ENCODE measurements at places on chromosomes 3 and 15.

DNA sequence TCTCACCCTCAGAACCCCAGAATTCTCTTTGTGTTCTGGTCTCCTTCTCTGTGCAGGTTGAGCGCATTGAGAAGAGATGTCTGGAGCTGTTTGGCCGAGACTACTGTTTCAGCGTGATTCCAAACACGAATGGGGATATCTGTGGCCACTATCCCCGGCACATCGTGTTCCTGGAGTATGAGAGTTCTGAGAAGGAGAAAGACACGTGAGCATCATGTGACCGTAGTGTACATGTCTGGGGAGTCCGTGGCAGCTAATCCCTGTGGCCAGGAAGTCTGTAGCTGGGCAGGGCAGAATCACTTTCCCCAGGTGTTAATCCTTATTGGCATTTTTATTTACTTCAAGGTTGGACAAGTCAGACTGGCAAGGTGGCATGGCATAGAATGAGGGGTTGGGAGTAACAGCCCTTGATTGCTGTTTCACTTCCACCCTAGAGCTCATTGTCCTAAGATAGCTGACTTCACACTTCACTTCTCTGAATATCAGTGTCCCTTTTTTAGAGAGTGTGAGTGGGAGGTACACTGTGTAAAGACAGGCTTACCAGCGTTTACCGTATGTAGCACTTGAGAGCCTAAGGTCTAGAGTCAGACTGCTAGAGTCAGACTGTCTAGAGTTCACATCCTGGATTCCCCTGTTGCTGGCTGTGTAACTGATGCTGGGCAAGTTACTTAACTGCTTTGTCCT lies 4.4 kb downstream of the MTMR14 start:
- peak; percentile 38 for DNase-seq

DNA sequence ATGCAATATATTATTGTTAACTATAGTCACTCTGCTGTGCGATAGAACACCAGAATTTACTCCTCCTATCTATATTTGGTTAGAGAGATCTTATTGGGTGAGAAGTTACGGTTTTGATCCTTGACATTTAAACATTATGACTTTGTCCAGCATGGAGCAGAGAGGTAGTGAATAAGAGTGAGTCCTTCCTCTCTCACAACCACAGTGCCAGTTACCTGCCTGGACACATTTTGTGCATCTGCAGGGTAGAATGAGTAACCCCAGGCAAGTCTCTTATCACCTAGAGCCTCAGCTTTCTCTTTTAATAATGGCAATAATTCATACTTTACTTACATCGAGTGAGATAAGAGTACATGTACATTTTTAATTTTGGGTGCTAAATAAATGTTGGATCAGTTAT lies 24.1 kb downstream of the KAT2B start:
- no peak for DNase-seq

DNA sequence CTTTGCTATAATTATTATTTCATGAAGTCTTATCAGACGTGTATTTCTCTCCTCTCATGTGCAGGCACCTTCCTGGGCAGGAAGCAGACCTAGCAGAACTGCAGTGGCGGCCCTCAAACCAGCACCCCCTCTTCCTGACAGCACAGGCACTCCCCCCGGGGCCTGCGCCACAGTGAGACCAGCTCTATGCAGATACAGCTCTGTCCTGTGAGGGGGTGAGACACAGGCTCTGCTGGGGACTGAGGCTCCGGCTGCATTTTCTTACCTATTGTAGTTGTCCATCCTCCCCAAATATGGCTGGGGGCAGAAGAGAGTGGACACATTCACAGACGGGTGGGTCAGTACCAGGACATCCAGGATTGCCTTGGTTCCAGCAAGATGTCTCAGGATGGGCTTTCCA lies 5.0 kb downstream of the CISH start:
- no peak for DNase-seq

DNA sequence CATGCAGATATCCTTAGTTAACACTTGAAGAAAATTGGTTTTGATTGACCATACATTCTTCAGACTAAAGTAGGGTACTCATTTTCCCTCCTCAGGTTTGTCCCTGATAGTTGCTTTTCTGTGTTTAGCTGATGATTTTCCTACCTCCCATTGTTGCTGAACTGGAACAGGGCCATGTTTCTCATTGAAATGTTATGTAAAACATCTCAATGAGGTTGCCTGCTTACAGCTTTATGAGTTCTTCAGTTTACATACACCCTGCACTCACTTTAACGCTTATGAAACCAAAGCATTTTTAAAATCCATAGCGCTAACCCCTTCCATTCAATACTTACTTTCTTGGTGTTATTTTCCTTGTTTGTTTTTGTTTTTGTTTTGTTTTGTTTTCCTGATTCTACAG lies 61.9 kb downstream of the HMG20A start:
- DNase-seq = no peak

GRCh38 chr3:81888914-81889557 lies 127.6 kb upstream of the GBE1 start:
- no peak for DNase-seq

- no peak for DNase-seq
Observed at GRCh38 chr3:72154391-72155335, 369.7 kb upstream of the PROK2 start.

- DNase-seq = no peak
Observed at GRCh38 chr3:66466606-66467270, 34.1 kb downstream of the LRIG1 start.

DNA sequence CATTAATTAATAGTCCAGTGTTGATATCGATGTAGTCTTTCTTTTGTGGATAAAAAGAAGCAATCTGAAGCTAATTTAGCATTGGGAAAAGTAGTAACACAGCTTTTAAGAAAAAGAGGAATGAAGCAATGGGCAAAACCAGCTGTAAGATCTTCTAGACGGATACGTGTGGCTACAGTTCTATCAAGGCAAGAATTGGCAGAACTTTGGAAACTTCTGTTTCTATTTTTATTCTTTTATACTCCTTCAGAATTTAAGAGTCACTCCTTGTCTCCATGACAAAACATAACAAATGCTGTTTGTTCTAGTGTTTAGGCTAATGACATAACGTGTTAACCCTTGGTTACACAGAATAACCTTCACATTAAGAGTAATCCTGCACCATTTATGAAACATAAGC lies 289.2 kb downstream of the ROBO2 start:
- DNase-seq = no peak

DNA sequence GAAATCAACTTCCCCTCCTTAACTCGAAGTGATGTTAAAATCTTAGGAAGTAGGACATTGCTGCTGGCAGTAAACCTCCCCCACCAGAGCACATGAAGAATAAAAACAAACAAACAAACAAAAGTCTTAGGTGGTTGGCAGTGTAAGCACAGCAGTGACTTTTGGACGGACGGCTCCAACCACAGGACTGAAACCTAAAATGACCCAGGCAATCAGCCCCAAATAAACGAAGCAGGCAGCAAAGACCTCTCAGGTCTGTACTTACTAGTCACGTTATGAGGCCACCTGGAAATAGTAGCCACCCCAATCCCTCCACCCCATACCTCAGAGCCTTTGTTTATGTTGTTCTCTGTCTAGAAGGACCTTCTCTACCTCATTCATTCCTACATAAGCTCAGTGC lies 33.5 kb upstream of the HES1 start:
- DNase-seq = no peak

- peak; percentile 36 for DNase-seq
Observed at GRCh38 chr15:69798481-69799250, 299.1 kb downstream of the TLE3 start.

GRCh38 chr3:36520241-36521006 lies 140.1 kb downstream of the STAC start:
- no peak for DNase-seq

- no peak for DNase-seq
Observed at GRCh38 chr3:87076946-87077345, 86.0 kb upstream of the VGLL3 start.

GRCh38 chr15:80068578-80068977 lies 9.1 kb downstream of the ZFAND6 start:
- no peak for DNase-seq

DNA sequence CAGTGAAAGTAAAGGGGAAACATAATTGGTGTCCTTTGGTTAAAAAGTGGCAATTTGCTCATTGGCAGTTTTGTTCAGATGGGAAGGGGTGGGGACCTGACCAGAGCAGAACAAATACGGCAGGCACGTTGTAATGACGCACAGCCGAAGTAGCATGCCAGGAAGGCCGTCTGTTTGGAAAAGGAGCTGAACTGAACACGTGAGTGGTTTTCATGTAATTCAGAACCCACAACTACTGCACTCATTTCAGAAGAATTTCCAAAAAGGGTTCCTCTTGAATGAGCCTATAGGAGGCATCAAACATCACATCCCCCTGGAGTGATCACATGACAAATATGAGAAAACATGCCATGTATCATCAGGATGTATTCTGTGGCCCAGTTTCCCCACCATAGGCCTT lies 42.9 kb upstream of the LMCD1 start:
- DNase-seq = no peak

DNA sequence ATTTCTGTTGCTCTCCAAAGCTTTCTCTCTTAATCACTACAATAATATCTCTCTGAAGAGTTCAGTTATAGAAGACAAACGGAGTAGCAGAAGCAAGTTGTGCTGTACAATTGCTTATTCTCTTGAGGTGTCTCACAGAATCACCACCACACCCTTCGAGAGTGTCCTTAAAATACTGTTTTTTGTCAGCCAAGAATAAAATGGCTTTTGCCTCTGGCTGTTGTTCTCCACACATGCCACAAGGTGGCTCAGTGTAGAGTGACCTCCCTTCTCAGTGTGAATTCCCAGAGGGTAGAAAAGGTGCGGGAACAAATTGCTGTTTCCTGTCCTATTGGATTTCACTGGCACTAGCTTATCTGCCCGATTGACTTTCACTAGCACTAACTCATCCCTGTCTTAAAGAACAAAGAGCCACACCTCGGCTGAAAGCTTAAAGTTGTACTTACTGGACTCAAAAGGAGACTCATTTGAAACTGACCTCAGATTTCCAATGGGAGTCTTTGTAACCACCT lies 134.2 kb upstream of the SATB1 start:
- DNase-seq = peak; percentile 40

GRCh38 chr3:126117786-126118185 lies 33.9 kb upstream of the SLC41A3 start:
- DNase-seq = no peak

DNA sequence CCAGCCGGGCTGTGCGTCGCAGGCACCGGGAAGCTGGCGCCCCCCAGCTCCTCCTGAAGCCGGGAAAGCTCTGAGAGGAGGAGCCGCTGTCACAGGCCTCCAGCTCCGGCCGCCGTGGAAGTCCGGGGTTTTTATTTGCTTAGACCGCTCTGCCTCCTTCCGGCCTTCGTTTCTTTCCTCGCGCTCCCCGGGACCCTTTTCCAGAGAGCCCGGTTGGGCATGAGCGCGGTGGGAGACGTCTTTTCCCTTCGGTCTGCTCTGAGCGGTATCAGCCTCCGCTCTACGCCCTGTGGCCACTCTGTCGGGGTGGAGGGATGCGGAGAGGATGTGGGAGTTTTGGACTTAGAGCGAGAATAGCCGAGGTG lies 559 bp downstream of the SENP5 start:
- peak; percentile 23 for DNase-seq

DNA sequence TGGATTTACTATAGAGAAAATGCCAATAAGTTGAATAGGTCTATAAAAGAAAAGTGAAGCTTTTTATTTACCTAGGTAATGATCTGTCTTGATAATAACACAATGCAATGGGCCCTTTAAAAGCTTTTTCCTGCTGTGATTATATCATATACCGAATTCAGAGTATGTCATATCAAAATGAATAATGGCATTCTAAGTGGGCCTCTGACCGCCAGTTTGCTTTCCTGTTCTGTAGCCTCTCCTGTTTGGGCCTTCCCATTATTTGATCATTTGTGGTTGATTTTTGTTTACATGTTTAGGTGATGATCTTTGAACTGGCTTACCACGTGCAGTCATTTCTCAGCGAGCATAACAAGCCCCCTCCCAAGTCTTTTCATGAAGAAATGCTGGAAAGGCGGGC lies 14.9 kb downstream of the EIF2AK4 start:
- DNase-seq = no peak

DNA sequence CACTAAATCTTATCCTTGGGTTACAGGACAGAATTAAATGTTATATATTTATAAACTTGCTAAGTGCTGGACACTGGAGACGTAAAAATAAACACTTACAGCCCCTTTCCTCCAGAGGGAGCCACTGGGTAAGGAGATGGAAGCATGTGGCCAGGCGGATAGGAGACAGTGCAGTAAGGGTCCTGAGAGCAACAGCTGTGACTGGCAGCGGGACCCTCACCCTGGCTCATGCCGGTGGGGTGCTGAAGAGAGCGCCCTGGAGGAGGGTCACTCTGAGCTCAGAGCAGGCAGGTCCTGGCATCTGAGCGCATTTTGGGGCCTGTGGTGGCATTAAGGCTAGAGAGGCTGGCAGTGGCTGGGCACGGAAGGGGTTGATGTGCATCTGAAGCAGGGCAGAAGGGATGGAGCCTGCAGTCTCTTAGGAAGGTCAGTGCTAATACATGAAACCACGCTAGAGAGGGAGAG lies 16.0 kb downstream of the SEC61A1 start:
- peak; percentile 47 for DNase-seq

- DNase-seq = no peak
Observed at GRCh38 chr3:122642935-122643334, 37.7 kb upstream of the PARP14 start.

DNA sequence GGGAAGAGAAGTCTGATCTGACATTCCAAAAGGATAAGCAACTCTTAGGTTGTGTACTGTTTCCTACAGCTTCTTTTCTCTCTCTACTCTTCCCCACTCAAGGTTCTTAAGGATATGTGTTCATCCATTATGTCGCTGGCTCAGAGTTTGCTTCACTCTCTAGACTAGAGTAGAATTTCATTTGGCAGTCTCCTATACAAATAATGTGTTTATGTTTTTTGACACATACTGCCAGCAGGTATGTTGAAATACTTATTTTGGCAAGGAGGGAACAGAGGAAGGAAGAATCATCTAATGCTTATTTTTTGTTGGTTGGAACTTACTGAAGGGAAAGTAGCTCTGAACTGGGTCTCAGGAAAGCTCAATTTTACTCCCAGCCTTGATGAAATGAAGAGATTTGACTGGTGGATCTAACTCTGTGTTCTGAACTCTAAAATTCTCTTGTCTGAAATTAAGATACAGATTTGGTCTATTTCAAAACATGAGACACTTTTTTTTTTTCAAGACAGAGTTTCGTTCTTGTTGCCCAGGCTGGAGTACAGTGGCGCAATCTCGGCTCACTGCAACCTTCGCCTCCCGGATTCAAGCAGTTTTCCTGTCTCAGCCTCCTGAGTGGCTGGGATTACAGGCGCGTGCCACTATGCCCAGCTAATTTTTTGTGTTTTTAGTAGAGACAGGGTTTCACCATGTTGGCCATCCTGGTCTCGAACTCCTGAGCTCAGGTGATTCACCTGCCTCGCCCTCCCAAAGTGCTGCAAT lies 7.6 kb upstream of the EMC3 start:
- no peak for DNase-seq

GRCh38 chr3:128170866-128171516 lies 17.7 kb downstream of the EEFSEC start:
- DNase-seq = peak; percentile 63

GRCh38 chr3:161913786-161914389 lies 417.3 kb downstream of the OTOL1 start:
- no peak for DNase-seq

DNA sequence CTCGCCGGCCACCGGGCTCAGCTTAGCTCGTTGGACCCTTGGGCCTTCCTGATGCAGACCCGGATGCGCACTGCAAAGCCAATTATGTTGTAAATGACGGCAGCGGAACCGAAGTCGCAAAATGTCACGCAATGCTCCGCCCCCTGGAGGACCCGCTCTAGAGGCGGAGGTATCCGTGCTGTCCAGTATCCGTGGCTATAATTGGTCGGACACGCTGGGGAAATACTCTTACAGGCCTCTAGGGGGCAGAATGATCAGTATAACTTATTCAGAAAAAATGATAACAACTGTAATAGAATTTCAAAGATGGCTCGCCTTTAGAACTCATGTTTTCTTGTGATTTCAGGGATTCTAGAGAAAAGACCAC lies at the start of gene PRR23B:
PRR23B (minus strand) TSS at position 59 of the 367 bp plus-strand sequence. CDS start 265 bp downstream, outside the sequence.
- no peak for DNase-seq

GRCh38 chr15:77975332-77976094 lies 102.0 kb downstream of the TBC1D2B start:
- no peak for DNase-seq

All from inflammatory macrophage treated with lipopolysaccharide for 1 hour (primary cell).